ENCODE measurements at places on chromosomes 3 and 15.

DNA sequence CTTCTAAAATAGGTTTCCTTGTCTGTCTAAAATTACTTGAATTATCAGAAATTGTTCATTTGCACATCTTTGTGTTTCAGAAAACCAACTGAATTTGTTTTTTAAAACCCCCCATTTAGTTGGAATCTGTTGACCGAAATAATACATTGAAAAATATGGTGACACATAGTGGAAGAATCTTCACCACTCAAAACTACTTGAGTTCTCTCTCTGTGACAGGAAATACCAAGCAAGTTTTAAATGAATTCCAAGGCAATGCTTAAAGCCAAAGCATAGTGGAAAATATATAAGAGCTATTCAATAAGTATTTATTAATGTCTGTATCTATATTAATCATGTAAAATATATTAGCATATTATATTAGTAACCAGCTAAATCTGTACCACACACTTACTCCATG is 224.9 kb upstream of the COL8A1 start:
- DNase-seq = no peak

DNA sequence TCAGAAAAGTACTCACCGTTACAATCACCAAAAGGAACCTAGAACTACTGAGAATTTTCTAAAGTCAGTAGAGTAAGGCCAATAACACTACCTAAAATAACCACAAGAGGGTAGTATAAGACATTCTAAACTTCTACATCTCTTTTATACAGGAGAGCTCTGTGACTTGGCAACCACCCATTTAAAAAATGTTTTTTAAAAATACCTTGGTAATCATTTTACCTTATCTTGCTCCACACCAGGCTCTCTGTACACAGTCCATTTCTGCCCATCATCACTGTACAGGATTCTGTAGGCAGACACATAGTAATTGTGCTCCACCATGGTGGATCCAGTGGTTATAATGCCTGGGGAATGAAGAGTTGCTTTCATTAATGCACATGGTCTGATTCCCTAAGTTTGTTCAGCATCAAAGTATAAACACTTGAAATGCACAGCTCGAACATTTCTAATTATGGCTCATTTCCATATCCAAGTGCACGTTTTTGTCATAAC is 54.5 kb downstream of the ST3GAL6 start:
- peak; percentile 44 for DNase-seq

DNA sequence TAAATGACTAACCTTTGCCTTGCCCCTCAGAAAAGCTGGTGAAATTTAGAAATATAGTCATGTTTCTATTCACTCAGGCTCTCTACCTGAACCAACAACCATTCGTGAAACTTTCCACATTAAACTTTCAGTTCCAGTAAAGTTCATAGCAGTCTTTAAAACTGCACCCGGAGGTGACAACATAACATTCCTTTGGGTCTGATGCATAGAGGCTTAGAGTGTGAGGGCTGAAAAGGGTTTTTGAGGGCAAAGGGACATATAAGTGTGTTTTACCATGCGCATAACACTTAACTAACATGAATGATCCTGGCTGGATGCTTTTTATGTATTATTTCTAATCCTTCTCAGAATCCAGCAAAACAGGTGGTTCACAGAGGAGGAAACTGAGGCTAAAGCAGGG is 471.7 kb upstream of the MCTP2 start:
- no peak for DNase-seq

GRCh38 chr3:104956620-104957345 is 409.9 kb upstream of the ALCAM start:
- no peak for DNase-seq

- no peak for DNase-seq
Measured at GRCh38 chr3:169699070-169699469, 35.6 kb upstream of the MECOM start.

DNA sequence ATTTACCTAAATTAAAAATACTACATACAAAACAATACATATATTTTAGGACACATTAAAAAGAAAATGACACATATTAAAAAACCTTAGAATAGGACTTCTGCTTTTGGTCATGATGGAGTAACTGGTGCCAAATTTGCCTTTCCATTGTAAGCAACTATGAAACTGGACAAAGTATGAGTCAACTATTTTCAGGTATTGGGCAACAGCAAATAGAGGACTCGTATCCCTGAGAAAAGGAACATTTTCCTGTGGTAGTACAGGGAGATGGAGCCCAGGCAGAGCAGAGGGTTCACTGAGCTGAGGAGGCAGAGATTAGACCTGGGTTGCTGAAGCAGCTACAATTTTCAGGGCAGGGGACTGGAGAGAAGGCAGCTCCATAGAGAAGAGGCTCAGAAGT is 14.7 kb downstream of the CCR1 start:
- no peak for DNase-seq

GRCh38 chr15:71136793-71137518 is 21.7 kb downstream of the THSD4 start:
- no peak for DNase-seq

- DNase-seq = no peak
Measured at GRCh38 chr3:58432905-58433304, 727 bp downstream of the PDHB start.

GRCh38 chr15:77416954-77417353 is 3.0 kb downstream of the PEAK1 start:
- DNase-seq = no peak

DNA sequence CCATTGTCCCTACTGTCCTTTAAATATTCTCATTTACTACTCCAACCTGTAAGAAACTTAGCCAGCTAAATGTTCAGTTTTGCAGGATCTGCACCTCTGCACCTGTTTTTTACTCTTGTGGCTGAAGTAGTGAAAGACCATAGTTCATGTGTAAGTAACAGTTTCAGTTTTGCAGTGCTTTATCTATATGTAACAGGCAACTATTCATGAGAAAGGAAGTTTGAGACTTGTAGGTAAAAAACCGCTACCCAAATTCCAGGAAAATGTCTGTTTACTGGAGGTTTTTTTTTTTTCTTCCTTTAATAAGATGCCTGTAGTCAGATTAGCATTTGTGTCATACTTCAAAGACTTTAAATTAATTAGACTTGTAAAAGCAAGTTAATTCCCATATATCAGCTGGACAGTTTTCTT is 25.4 kb upstream of the MBNL1 start:
- no peak for DNase-seq

GRCh38 chr3:175940881-175941280 is 1081.7 kb downstream of the NAALADL2 start:
- DNase-seq = no peak

GRCh38 chr3:192161661-192162060 is 565.7 kb downstream of the FGF12 start:
- DNase-seq = peak; percentile 36

- DNase-seq = no peak
Measured at GRCh38 chr3:148534089-148534988, 163.4 kb upstream of the AGTR1 start.
